ENCODE measurements at places on chromosomes 4 and X.

DNA sequence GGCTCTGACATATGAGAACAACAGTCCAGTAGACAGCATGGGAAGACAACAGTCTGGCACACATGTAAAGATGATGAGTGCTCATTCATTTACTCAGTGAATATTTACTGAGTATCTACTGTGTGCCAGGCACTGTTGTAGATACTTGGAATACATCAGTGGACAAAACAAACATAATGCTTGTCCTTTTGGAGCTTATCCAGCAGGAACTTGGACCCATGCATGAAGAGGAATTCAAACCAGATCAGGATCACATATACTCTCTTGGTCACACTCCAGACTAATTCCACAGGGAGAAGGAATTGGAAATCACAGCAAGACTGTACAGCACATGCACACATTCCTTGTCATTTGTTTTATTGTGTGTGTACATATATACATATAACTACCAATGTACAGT is 217.6 kb upstream of the TTC29 start:
- no peak for DNase-seq

GRCh38 chrX:11528623-11529022 is 137.1 kb downstream of the ARHGAP6 start:
- no peak for DNase-seq

- no peak for DNase-seq
These were observed 647.0 kb upstream of the PCDH10 start for GRCh38 chr4:132502096-132502552.

DNA sequence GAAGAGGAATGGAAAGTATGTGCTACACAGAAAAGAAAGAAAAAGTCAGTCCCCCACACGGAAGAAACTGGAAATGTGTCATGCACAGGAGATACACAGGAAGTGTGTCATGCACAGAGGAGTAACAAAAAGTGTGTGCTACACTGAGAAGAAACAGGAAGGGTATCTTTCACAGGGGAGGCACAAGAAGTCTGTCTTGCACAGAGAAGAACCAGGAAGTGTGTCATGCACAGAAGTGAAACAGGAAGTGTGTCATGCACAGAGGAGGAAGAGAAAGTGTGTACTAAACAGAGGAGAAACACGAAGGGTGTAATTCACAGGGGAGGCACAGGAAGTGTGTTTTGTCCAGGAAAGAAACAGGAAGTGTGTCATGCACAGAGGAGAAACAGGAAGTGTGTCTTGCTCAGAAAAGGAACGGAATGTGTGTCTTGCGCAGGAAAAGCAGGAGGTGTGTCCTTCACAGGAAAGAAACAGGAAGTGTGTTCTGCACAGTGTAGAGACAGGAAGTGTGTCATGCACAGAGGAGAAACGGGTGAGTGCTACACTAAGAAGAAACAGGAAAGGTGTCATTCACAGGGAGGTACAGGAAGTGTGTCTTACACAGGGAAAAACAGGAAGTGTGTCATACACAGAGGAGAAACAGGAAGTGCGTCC is 527.2 kb upstream of the PRKX start:
- no peak for DNase-seq

DNA sequence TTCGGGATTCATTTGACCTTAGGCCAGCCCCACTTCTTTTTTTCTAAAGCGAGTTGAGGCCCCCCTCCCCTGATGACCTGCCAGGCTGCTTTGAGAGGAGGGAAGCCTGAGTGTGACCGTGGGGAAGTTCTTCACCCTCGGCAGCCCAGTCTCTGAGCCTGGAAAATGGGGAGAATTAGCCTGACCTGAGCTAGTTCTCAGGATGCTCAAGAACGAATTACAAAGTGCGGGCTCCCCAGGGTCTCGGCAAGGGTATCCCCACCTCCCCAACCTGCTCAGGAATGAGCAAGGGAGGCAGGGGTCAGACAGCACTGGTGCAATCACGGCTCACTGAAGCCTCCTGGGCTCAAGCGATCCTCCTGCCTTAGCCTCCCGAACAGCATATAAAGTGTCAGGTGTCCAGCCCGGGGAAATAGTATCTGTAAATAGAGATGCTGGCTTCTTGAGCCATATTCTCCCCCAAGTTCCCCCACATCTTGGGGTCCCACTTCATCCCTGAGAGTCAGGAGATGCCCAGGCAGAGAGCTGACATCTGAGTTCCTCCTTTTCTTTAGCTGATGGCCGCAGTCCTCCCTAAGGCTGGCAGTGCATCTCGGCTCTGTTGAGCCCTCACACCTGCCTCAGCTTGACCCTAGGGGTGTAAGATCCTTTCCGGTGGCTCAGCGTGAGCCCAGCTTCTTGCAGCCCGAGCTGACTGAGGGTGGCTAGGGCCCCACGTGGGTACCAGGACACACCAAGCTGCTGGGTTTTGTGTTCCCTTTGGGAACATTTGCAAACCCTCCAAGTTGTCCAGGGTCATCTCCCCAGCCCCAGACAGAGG is 1.6 kb downstream of the DUSP9 start:
- no peak for DNase-seq

- DNase-seq, result no peak
These were observed 93.2 kb upstream of the NKX1-1 start for GRCh38 chr4:1499465-1499864.

DNA sequence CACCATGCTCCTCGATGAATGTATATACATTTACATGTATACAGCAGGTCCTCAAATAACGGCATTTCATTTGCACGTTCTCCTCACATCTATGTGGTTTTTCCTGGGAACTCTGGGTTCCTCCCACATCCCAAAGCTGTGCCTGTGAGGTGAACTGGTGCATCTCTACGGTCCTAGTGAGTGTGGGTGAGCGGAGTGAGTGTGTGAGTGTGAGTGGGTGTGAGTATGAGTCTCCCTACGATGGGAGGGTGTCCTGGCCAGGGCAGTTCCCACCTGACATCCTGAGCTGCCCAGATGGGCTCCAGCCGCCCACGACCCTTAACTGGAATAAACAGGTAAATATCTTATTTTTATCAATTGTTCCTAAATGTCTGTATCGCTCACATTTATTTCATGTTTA is 40.0 kb downstream of the ACSL1 start:
- no peak for DNase-seq

GRCh38 chrX:24471808-24472207 is 6.7 kb downstream of the PDK3 start:
- no peak for DNase-seq

DNA sequence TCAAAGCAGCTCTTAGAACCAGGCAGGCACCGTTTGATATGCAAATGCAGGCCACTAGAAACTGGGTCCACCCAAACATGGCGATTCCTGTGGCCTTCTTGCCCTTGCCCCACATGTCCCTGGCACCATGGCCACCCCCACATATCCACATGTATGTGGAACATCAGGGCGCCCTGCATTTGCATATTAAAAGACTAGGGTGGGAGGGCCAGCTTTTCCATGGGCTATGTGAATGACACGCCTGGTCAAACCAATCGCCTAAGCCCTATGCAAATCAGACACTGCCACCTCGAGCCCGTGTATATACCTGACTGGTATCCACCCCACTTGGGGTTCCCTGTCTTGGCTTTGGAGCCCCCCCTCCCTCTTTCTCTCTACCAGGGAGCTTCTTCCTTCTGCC is 107.0 kb downstream of the ABLIM2 start:
- no peak for DNase-seq

DNA sequence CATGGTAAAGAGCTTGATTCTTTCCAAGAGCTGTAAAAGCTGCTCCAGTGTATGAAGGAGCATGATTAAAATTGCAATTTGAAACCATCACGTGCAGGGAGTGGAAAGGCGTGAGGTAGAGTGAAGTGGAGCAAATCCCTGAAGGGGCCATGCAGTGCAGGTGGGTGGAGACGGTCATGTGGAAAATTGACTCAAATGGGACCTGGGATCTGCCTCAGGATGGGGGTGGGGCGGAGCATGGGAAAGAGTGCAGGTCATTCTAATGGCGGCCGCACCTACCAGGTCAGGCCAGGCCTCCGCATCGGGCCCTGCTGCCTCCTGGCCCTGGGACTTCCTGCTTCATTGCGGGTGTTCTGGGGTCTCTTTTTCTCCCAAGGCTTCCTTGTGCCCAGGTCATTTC is 25.3 kb upstream of the TRIM60 start:
- DNase-seq, result no peak

GRCh38 chr4:4762300-4762699 is 97.2 kb upstream of the MSX1 start:
- DNase-seq, result no peak

GRCh38 chr4:173522160-173522950 is 7.7 kb downstream of the HAND2 start:
- no peak for DNase-seq

DNA sequence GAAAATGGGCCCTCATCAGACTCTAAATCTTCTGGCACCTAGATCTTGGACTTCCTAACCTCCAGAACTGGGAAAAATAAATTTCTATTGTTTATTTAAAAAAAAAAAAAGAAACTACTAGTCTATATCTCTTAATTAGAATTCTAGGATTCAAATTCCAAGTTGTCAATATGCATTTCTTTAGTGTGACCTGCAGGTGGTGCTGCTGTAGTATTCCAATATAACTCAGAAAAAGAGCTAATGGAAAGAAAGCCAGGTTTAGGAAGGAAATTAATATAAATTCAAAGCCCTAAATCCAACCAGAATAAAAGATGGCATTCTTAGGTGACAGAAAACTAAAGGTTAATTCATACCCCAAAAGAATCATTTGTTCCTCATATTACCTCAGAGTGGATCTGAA is 80.0 kb upstream of the NALF2 start:
- DNase-seq, result no peak

DNA sequence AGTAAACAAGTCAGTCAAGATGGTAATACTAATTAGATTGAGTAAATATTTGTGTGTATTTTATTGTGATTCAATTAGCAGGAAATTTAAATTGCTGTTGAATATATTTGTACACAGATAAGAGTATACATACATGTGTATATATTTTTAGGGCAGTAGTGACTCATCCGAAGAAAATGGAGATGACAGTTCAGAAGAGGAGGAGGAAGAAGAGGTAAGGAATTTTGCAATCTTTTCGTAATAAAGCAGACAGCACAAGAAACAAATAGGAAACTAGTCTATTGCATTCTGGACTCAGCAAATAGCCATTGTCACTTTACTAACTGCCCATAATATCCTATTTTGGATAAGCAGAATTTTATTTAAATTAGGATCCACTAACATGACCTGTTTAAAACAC is 6.6 kb downstream of the IBSP start:
- DNase-seq, result no peak

DNA sequence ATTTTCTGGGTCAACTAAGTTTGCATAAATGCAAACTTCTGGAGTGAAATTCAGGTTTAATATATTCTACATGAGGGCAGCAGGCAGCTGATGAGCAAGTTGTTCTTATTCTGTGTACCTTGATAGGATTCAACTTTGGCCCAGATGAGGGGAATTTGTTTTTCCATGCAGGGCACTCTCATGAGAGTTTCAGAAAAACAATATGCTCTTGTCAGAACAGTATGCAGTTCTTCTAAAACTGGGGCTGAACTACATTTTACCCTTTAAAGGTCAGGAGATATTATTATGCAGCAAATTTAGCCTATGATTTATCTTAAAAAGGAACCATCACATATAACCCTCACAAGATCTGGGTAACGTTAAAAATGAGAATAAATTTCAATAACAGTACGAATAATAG is 19.2 kb downstream of the GPRIN3 start:
- DNase-seq, result no peak

DNA sequence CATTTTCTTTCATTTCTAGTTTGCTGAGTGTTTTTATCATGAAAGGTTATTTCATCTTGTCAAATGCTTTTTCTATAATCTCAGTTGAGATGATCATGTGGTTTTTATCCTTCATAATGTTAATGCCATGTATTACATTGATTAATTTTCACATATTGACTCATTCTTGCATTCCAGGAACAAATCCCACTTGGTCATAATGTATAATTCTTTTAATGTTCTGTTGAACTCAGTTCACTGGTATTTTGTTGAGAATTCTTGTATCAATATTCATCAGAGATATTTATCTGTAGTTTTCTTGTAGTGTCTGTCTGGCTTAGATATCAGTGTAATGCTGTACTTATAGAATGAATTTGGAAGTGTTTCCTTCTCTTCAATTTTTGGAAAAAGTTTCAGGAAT is 16.7 kb upstream of the LHFPL1 start:
- DNase-seq, result no peak

GRCh38 chrX:69128588-69128987 is 36.7 kb downstream of the PJA1 start:
- no peak for DNase-seq

DNA sequence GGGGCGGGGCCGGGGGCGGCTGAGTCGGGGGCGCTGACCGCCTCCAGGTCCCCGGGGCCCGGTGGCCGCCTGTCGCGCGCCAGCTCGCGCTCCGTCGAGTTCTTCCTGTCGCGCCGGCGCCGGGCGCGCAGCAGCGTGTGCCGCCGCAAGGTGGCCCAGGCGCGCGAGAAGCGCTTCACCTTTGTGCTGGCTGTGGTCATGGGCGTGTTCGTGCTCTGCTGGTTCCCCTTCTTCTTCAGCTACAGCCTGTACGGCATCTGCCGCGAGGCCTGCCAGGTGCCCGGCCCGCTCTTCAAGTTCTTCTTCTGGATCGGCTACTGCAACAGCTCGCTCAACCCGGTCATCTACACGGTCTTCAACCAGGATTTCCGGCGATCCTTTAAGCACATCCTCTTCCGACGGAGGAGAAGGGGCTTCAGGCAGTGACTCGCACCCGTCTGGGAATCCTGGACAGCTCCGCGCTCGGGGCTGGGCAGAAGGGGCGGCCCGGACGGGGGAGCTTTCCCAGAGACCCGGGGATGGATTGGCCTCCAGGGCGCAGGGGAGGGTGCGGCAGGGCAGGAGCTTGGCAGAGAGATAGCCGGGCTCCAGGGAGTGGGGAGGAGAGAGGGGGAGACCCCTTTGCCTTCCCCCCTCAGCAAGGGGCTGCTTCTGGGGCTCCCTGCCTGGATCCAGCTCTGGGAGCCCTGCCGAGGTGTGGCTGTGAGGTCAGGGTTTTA is 1.5 kb downstream of the ADRA2C start:
- DNase-seq, result no peak

GRCh38 chr4:89249716-89250361 is 57.8 kb downstream of the GPRIN3 start:
- DNase-seq, result no peak

- no peak for DNase-seq
These were observed 44.5 kb downstream of the STPG2 start for GRCh38 chr4:98098764-98099163.

GRCh38 chr4:138235419-138235952 is 6.7 kb downstream of the SLC7A11 start:
- no peak for DNase-seq

- DNase-seq, result no peak
These were observed 69.4 kb downstream of the STX18 start for GRCh38 chr4:4472344-4472958.

- DNase-seq, result peak; percentile 80
These were observed 5.6 kb upstream of the KANTR start for GRCh38 chrX:53088136-53088974.

- no peak for DNase-seq
These were observed 74.5 kb upstream of the HS3ST1 start for GRCh38 chr4:11503166-11503565.

- no peak for DNase-seq
These were observed at the start of gene FAM184B for GRCh38 chr4:17781300-17782287. Gene FAM184B, minus strand, starts transcription at chr4:17781621. Its CDS starts 322 bp downstream, at chr4:17781299.

GRCh38 chr4:189767941-189768340 is 172.7 kb upstream of the FRG1 start:
- DNase-seq, result no peak

- peak; percentile 2 for DNase-seq
These were observed 219.7 kb downstream of the DCLK2 start for GRCh38 chr4:150297861-150298474.

- DNase-seq, result no peak
These were observed 6.5 kb downstream of the TBC1D14 start for GRCh38 chr4:6916069-6916586.

Data from stimulated activated naive CD4-positive, alpha-beta T cell treated with Interleukin-2 at 50 U/mL for 16 hours (primary cell).